ENCODE measurements at places on chromosomes 11 and 22.

DNA sequence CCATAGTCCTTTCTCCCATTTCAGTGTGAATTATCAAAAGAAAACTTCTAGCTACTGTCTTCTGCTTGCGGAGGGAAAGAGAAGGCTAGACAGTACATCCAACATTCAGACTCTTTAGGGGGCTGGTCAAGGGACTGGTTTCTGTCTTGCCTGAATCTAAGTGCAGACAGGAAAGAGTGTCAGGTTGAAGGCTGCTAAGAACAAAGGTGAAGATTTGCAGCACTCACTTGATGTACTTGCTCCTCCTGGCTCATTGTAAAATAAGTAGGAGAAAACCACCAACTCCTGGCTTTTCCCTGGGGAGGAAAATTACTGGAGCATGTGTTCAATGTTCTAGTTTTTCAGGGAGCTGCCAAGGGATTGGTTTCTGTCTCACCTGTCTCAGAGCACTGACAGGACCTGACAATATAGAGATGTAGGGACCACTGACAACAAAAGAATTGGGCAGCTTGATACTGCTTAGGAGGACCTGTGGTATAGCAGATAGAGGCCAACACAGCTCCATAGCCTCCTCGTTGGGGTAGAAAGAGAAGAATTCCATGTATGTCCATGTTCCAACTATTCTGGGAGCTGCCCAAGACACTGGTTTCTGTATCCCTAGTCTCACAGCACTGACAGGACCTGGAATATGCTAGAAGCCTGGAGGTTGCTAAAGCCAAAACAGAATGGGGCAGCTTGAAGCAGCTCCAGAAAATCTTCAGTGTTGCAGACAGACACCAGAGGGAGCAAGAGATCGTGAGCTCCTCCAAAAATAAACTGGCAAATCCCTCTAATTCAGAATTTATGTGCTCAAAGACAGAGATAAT is 39.7 kb upstream of the MMP12 start:
- DNase-seq = no peak

DNA sequence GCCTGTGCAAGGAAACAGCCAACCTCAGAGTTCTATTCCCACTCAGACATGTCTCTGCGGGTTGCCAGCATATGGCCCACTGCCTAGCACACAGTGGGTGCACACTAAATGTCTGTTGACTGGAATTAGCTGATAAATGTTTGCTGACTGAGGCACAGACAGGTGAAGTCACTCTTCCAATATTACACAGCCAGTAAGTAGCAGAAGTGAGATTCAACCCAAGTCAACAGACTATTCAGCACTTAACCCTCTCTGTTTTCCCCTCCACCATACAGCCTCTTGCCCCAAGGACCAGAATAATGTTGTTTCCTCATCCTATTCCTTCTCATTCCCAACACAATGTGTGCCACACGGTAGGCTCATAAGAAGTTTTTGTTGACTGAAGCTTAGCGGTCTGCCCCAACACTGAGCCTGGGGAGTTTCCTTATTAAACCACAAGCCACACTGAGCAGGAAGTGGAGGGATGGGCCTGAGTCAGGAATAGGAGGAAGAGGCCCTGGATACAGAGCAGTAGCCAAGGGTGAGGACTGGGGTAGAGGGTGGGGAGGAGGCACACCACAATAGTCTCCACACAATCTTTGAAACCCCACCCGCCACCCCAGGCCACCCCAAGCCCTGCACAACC is 15.7 kb upstream of the IL10RA start:
- no peak for DNase-seq

- no peak for DNase-seq
Observed at GRCh38 chr22:21734540-21735199, 924 bp downstream of the YPEL1 start.

GRCh38 chr22:25953276-25953675 is 211.3 kb downstream of the MYO18B start:
- DNase-seq = no peak

DNA sequence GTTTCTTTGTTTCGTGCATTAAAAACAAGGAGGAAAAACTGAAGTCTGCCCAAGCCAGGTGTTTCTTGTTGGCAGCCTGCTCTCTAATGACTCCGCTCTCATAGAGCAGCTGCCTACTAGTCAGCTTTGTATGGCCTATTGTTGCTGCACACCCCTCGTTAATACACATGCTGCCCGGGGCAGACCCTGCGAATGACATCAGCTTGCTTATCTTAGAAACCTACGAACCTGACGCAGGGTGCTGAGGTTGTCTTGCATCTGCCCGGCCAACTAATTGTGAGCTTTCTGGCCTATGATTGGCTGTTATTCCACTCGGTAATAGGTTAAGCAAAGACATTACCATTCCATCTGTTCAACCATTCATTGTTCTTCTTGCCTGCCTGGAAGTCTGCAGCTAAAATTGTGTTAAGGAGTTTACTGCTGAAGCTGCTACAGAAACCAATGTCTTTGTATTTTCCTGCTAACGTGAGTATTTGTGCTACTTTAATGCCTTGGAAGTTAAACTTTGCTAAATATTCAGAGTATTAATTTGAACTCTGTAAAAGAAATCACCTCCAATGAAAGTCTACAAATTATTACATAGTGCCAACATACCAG is 37.5 kb downstream of the ZC3H12C start:
- no peak for DNase-seq

DNA sequence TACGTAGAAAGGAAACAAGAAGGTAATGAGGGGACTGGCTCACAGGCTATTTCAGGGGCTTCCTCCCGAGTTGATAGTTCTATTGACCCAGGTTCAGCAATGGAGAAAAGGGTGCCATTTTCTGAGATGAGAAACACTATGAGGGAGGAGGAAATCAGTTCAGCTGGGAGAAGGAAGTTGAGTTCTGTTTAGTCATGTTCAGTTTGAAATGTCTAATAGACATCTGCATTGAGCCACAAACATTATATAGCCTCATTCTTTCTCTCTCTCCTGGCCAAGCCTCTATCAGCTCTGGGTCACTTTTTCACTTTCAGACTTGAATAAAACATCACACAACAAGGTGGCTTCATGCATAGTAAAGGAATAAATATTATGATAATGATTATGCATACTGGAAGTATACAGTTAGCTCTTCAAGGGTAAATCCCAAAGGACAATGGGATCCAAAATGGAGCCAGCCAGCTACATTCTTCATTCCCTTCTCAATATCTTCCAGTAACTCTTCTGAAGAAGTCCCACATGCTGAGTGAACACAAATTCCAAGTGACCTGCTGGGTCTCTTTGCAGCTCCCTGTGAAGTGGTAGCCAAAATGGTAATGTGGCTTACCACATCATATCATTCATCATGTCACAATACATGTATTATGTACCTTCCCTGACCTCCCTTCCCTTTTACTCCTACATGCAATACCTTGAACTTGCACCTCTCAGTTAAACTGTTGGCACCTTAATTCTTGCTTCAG is 80.9 kb upstream of the CD44 start:
- DNase-seq = no peak

DNA sequence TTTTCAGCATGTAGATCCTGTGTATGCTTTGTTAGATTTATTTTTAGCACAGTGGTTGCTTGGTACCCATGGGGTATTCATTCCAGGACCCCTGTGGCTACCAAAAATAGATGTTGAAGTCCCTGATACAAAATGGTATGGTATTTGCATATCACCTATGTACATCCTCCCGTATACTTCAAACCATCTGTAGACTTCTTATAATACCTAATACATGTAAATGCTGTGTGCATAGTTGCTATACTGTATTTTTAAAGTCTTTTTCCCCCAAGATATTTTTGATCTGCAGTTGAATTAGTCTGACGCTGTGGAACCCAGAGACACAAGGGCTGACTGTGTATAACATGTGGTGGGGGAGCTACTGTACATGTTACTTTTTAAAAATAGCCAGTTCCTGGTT is 101.1 kb downstream of the ATXN10 start:
- DNase-seq = no peak

DNA sequence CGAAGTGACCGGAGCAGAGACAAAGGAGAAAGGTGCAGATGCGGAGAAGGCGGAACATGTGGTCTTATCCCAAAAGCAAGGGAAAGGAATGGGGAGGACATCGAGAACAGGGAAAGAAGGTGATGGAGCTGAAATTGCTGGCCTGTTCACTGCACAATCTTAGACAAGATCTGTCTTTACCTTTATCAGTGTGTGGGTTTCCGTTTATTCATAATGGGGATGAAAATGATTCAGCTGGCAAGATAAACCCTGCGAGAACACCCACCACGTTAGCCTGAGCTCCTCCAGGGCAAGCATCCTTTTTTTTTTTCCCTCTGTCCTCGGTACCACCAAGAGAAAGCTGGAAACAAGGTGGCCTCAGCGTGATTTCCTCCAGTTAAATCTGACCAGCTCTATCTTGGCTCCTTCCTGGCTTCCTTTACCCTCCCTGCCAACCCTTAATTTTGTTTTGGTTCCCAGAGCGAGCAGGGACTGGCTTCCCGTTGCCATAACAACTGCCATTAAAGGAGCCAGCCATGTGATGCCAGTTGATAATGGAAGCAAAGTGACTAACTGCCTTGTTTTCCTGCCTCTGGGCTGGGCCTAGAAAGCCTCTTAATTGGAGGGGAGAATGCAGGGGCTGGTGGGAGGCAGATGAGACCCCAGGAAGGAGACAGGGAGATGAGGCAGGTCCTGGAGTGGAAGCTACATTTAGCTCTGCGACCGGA is 4.2 kb downstream of the SGSM1 start:
- no peak for DNase-seq

DNA sequence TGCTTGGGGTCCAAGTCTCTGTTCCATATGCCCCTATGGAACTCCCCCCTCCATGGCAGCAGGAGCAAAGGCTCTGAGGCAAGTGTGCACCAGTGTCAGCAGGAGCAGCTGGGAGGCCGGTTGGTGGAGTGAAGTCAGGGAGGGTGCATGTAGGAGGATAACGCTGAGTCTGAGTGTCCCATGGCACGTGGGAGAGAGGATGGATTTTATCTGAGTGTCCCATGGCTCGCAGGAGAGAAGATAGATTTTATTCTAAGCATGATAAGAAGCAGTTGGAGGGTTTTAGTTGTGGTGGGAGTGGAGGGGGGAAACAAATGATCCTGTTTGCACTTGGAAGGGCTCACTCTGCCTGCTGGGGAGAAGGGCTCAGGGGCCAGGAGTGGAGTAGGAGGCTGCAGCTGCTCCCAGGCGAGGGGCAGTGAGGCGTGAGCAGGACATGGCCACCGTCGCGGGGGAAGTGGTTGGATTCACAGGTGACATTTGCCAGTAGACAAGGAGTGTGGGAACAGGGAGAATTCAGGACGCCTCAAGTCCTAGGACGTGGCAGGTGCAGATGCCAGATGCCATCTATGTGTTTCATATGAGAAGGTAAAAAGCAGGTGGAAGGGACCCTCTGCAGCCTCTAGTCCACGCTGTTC is 33.6 kb upstream of the PARVG start:
- no peak for DNase-seq

DNA sequence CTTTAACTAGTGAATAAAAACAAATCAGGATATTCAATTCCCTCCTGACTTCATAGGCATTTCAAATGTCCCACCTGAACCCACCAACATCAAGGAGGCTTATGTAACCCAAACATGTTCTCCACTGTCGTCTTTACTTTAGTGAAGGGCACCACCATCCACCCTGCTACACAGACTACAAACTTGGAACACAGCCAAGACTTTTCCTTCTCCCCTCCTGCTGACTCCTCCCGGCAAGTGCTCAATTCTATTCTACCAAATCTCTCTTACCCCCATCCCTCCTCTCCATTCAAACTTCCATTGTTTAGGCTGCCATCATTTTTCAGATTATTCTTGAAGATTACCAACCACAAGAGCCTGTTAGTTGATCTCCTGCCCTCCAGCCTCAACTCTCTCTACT is 24.3 kb downstream of the SAAL1 start:
- DNase-seq = no peak

GRCh38 chr22:50604256-50605001 is 3.8 kb downstream of the MAPK8IP2 start:
- no peak for DNase-seq
